ENCODE measurements at places on chromosomes 6 and 20.

GRCh38 chr6:10555625-10556309 is 34.6 kb downstream of the GCNT2 start:
- no peak overlapping the region for H3K27ac ChIP-seq
- no peaks in the 10 kb centered on the region for H3K27me3 ChIP-seq
- DNase-seq, result no peak
- peaks cover 4% of the 10 kb centered on the region for H3K36me3 ChIP-seq
- H3K4me3 ChIP-seq, result no peak overlapping the region
- H3K4me1 ChIP-seq, result no peaks in the 10 kb centered on the region

DNA sequence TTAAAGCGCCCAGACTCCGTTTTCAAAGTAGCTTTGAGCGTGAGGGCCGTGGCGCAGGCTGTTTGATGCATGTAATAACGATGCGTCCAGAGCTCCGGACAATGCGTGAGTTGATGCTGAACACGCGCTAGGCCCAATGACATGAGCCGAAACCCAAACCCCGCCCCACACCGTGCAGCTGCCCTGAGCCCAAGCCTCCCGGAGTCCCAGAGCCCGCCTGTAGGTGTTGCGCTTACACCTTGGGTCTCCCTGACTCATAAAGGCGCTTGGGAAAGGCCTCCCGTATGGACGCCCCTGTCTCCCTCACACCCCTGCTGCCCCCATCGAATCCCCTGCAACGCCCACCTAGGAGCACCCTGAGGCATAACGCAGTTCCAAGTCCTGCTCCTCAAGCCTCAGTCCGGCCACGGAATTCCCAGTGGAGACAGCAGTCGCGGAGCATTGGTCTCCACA is 87.6 kb downstream of the ERMARD start:
- no peak overlapping the region for H3K27ac ChIP-seq
- H3K4me1 ChIP-seq, result no peaks in the 10 kb centered on the region
- DNase-seq, result no peak
- no peak overlapping the region for H3K4me3 ChIP-seq

GRCh38 chr20:36043441-36043840 is 75.1 kb downstream of the CNBD2 start:
- no peak overlapping the region for H3K4me3 ChIP-seq
- no peak for DNase-seq
- no peak overlapping the region for H3K27ac ChIP-seq
- peaks cover 27% of the 10 kb centered on the region for H3K4me1 ChIP-seq
- peaks cover 20% of the 10 kb centered on the region for H3K36me3 ChIP-seq
- no peaks in the 10 kb centered on the region for H3K27me3 ChIP-seq

DNA sequence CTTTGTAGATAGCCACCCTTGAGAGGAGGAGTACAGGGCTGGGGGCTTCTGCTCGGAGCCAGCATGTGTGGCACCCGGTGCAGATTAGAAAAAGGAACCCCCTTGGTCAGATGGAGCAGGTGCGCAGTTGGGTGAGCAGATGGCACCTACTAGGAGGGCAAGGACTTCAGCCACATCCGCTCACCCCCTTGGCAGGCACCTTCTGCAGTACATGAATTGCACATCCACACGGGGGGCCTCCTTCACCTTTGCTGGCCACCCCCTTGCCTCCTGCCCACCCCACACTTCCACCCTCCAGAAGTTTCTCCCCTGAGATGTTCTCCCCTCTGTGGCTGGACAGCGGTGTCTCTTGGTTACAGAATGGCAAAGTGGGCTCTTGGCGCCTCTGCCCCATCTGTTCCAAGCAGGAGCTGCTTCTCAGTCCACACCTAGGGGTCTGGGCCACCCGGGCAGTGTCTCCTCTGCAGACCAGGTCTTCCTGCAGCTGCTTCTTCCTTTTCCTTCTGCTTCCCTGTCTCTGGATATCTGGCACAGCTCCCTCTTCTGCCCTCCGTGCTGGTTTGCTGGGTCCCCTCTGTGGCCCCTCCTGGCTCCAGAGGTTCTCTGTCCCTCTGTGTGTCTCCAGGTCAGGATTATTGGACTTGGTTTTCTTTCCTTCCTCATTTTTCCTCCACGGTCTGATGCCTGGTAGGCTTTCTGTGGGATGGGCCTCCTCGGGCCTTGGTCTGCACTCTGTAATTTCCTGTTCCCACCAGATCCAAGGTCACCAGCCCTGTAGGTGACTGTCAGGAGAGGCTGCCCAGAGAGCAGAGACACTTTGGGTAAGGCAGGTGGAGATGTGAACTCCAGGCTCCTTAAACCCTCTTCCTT is 4.1 kb downstream of the MDFI start:
- H3K4me3 ChIP-seq, result no peak overlapping the region
- no peaks in the 10 kb centered on the region for H3K36me3 ChIP-seq
- no peak overlapping the region for H3K27ac ChIP-seq

- H3K4me3 ChIP-seq, result no peak overlapping the region
- peak; percentile 49 for DNase-seq
- peaks cover 11% of the 10 kb centered on the region for H3K36me3 ChIP-seq
- H3K27ac ChIP-seq, result no peak overlapping the region
- H3K27me3 ChIP-seq, result no peaks in the 10 kb centered on the region
Measured at GRCh38 chr6:83055366-83055964, 10.2 kb downstream of the UBE3D start.

DNA sequence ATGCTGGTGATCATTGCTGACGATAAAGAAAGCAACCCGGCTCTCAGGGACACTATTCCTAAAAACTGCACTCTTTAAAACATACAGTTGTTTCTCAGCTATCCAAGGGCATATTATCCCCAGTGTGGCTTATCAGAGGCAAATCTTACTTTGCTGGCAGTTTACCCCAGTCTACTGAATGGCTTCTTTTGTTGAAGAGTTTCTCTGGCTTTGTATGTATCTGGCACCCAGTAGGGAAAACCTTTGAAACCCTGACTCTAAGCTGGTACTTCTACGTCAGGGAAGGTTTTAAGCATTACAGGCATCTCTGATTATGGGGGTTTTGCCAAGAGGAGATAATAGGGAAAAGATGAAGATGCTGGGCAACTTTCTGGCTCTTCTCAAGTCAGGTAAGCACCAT is 637.6 kb upstream of the CHD6 start:
- H3K27me3 ChIP-seq, result no peaks in the 10 kb centered on the region
- DNase-seq, result no peak
- no peaks in the 10 kb centered on the region for H3K36me3 ChIP-seq
- H3K4me3 ChIP-seq, result no peak overlapping the region

GRCh38 chr6:142682985-142683384 is 262.0 kb downstream of the HIVEP2 start:
- H3K27ac ChIP-seq, result no peak overlapping the region
- peaks cover 19% of the 10 kb centered on the region for H3K4me1 ChIP-seq
- H3K27me3 ChIP-seq, result no peaks in the 10 kb centered on the region
- H3K36me3 ChIP-seq, result no peaks in the 10 kb centered on the region
- no peak for DNase-seq
- H3K4me3 ChIP-seq, result no peak overlapping the region

DNA sequence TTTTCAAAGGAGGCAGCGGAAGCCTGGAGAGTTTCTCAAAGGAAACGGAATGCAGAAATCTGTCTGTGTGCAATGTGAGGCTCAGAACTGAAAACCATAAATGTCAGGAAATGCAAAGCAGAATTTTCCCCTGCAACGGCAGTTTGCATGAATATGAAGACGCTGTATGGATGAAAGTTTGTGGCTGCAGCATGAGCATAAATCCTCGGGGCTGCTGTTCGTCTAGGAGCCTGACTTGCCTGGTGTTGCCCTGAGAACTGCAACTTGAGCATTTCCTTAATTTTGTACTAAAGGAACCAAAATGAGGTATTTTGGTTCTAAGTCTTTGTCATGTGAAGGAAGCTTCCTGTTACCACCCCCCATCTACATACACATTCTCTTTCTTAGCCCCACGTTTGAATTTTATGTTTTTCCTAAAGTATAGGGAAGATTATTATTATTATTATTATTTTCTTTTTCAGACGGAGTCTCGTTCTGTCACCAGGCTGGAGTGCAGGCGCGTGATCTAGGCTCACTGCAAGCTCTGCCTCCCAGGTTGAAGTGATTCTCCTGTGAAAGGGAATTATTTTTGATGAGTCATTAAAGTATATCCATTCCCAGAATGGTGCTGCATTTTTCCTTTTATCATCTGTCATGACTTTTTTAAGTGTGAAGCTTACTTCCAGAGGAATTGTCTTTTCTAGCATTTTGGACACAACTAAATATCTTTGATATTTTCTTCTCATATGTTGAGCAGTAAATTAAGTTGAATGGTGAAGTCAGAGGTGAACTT is 33.1 kb downstream of the MTHFD1L start:
- H3K27ac ChIP-seq, result peak overlapping the region; percentile 62
- peaks cover 37% of the 10 kb centered on the region for H3K4me1 ChIP-seq
- no peaks in the 10 kb centered on the region for H3K27me3 ChIP-seq
- no peak overlapping the region for H3K4me3 ChIP-seq

DNA sequence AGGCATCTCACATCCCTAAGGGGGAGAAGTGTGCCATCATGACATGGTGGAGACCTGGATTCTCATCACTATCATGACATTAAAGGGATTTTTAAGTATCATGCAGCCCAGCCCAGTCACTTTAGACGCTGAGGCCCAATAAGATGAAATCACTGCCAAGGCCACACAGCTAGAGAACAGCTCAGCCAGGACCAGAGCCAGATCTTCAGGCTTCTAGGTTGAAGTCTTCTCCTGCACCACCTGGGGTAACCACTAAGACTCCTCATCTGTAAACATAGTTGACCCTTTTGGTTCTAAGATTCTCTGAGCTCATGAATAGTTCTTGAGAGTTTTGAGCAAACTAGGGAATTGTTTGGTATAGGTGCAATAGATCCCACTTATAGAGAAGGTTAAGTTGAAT is 125.1 kb downstream of the TCP11 start:
- no peaks in the 10 kb centered on the region for H3K36me3 ChIP-seq
- no peak overlapping the region for H3K27ac ChIP-seq
- no peak overlapping the region for H3K4me3 ChIP-seq
- no peak for DNase-seq

DNA sequence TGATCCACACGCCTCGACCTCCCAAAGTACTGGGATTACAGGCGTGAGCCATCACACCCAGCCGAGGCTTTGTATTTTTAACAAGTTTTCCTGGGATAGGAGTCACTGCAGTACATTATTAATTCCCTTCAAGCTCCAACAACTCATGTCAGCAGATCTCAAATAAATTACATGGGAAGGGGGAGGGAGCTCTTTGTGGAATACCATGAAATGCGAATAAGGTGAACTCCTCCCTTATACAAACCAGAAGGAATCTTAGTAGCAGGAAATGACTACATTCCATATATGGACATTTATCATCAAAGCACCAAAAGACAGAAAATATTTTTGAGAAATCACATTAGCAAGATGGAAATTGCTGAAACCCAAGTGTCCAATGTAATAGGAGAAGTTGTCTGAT is 2.9 kb downstream of the GSS start:
- H3K27ac ChIP-seq, result no peak overlapping the region
- no peak for DNase-seq
- peaks cover 4% of the 10 kb centered on the region for H3K27me3 ChIP-seq
- H3K4me1 ChIP-seq, result peaks cover 33% of the 10 kb centered on the region
- peaks cover 25% of the 10 kb centered on the region for H3K36me3 ChIP-seq
- no peak overlapping the region for H3K4me3 ChIP-seq

DNA sequence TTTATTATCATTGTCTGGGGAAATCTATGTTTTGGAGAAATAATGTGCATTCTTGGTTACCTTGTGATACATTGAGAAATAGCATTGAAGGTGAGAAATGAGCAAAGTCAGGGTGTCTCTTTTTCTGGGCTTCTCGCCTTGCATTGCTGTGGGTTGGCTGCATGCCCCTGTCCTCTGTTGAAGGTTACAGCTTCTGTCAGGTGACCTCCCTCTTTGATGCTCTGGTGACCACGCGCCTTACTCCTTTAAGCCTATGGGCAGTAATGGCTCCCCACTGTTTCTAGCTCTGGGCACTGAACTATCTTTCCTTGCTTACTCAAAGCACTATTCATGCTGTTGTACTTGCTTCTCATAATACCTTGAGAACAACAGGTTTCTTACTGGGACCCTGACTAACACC is 14.6 kb downstream of the ADGRB3 start:
- no peak overlapping the region for H3K4me3 ChIP-seq
- DNase-seq, result no peak
- no peaks in the 10 kb centered on the region for H3K4me1 ChIP-seq
- no peaks in the 10 kb centered on the region for H3K36me3 ChIP-seq

- H3K27me3 ChIP-seq, result no peaks in the 10 kb centered on the region
- peaks cover 51% of the 10 kb centered on the region for H3K4me1 ChIP-seq
- H3K4me3 ChIP-seq, result peak overlapping the region; percentile 18
Measured at GRCh38 chr6:32622545-32623401, 14.4 kb upstream of the HLA-DQA1 start.

DNA sequence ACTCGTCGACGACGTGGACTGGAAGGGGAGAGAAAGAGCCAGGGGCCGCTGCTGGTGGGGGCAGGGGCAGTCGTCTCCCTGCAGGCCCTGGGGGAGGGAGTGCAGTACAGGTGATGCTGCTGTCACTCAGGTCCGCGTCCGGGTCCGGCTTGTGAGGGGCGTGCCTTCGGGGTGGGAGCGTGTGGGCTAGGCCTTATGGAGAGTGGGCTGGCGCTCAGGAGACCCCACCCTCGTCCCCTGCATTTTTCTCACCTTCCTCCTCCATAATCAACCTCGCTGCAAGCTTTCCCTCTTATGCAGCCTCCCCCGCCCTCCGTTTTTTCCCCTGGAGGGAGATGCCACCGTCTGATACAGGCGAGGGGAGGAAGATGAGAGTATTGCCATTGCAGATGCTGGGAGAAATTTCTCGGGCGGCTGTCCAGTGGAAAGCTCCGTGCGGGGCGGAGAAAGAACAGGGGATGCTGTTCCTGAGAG is 632 bp downstream of the PCMT1 start:
- peaks cover 6% of the 10 kb centered on the region for H3K36me3 ChIP-seq
- peak; percentile 74 for DNase-seq
- H3K27me3 ChIP-seq, result no peaks in the 10 kb centered on the region
- peaks cover 51% of the 10 kb centered on the region for H3K4me1 ChIP-seq

- DNase-seq, result no peak
- no peaks in the 10 kb centered on the region for H3K27me3 ChIP-seq
- no peak overlapping the region for H3K27ac ChIP-seq
- peaks cover 7% of the 10 kb centered on the region for H3K4me1 ChIP-seq
- no peak overlapping the region for H3K4me3 ChIP-seq
- peaks cover 47% of the 10 kb centered on the region for H3K36me3 ChIP-seq
Measured at GRCh38 chr20:20491110-20491783, 123.3 kb downstream of the INSM1 start.
